Kidney epithelial cell (primary cell): ENCODE measurements at places on chromosomes 16 and 17.
A peak's percentile ranks its signal among the peaks of the same experiment; 100 is the strongest.

GRCh38 chr17:80649672-80650330 is 105.2 kb downstream of the RPTOR start:
- peak; percentile 42 for DNase-seq

DNA sequence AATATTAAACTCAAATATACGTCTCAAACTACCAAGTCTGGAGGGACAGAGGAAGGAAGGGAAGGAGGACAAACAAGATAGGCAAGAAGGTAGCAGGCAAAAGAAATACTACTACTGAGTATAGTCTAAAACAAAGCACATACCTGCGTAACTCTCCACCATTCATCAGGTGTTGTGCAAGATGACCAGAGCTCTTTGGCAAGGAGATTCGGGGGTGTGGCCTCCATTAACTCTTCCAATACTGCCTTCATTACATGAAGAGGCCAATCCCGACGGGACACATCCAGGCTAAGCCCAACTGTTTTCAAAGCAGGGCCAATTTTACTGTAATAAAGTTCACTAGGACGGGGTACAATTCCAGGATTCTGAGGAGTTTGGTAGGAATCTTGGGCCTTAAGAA is 38.2 kb upstream of the ARL6IP1 start:
- DNase-seq: no peak

- no peak for DNase-seq
These were observed 59.1 kb downstream of the PDPK1 start for GRCh38 chr16:2596747-2597559.

- no peak for DNase-seq
These were observed 256.9 kb downstream of the ENGASE start for GRCh38 chr17:79331492-79331891.

DNA sequence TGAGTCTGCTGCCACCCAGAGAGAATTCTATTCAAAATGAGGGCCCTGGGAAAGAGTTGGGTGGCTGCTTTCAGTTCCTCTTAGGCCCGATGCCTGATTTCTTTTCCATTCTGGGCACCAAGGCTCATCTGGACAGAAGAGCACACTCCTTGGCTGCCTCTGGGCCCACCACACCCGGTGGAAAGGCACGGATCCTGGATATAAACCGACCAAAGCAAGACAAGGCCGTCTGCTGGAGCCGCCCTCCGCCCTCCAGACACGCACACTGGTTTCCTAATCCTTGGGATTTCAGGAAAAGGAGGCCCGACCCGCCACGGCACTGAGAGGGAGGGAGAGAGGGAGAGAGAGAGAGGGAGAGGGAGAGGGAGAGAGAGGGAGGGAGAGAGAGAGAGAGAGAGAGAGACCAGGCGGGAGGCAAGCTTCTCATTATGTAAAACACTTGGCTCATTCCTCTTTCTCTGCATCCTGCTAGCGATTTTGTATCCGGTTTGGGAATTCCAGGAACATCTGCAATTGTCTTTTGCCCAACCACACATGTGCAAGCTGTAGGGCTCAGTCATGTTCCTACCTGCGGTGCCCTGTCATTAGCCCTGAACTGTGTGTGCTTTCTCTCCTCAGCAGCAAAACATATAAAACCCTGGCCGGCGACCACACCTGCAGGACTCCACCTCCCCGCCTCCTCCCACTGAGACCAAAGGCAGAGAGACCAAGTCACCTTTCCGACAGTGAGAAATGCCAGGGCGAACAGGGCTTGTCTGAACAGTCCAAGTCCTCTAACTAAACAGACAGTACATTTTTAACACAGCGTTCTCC is 347.2 kb downstream of the SOX9 start:
- no peak for DNase-seq

DNA sequence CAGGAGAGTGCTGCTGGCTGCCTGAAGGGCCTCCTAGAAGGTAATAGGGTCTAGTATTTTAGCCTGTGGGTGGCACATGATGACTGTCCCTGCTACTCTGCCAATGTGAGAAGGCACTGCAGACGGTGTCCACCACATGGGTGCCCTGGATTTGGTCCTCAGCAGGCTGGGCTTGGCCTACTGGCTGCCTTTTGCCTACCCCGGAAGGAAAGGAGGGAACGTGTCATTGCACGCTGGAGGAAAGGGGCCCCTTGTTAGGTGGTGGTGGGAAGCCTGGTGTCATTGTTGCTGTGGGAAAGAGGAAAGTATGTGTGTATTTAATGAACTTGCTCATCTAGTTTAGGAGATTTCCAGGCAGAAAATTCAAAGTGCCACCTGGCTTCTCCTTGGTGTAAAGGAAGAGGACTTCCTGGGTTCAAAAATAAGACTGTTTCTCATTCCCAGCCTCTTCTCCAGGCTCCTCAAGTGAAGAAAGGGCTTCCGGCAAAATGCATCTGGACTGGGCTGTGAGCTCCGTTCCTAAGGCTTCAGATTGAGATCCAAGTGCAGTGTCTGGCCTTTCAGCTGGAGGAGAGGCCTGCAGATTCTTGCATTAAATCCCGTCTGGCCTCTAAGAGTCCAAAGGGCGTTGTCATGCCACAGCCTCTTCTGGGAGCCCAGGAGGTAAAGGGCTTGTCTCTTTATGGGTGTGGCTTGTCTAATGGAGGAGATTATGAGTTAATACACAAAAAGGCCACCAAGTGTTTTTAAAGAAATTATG is 55.1 kb downstream of the RPTOR start:
- DNase-seq: no peak
